SK-MEL-5 (cell line): ENCODE measurements at places on chromosomes 1 and 21. TPM values are rescaled to one million over a fixed set of nuclear protein-coding genes. Genes with fewer than 3 reads are reported as not detected.

The LAPTM5 gene
- total RNA-seq: 0.05 TPM in 1 of 2 replicates, not detected in the other

The S100A9 gene
- total RNA-seq: not detected in 2 replicates

The POLR3GL gene
- 25.8 and 26.0 TPM in 2 replicates for total RNA-seq

The KLHDC7A gene
- total RNA-seq: not detected in 2 replicates

The NMNAT1 gene
- 8.6 and 9.9 TPM in 2 replicates for total RNA-seq

The NEXN gene
- total RNA-seq: 0.45 and 1.4 TPM in 2 replicates

The CACNA1S gene
- total RNA-seq: 0.05 TPM in 1 of 2 replicates, not detected in the other

The PPM1J gene
- total RNA-seq: 0.40 and 0.61 TPM in 2 replicates

The KANK4 gene
- not detected in 2 replicates for total RNA-seq

The CRP gene
- not detected in 2 replicates for total RNA-seq

The ALX3 gene
- total RNA-seq: not detected in 2 replicates

The HRNR gene
- not detected in 2 replicates for total RNA-seq

The CLDN19 gene
- not detected in 2 replicates for total RNA-seq

The OR6N1 gene
- total RNA-seq: not detected in 2 replicates

The PRAMEF5 gene
- not detected in 2 replicates for total RNA-seq

The PPT1 gene
- 110 and 126 TPM in 2 replicates for total RNA-seq

The FCN3 gene
- not detected in 2 replicates for total RNA-seq

The SAMD11 gene
- total RNA-seq: not detected in 2 replicates

The FLAD1 gene
- total RNA-seq: 53.5 and 58.2 TPM in 2 replicates

The SMPDL3B gene
- total RNA-seq: 1.0 and 2.0 TPM in 2 replicates
